ENCODE measurements at places on chromosomes 16 and 17.

DNA sequence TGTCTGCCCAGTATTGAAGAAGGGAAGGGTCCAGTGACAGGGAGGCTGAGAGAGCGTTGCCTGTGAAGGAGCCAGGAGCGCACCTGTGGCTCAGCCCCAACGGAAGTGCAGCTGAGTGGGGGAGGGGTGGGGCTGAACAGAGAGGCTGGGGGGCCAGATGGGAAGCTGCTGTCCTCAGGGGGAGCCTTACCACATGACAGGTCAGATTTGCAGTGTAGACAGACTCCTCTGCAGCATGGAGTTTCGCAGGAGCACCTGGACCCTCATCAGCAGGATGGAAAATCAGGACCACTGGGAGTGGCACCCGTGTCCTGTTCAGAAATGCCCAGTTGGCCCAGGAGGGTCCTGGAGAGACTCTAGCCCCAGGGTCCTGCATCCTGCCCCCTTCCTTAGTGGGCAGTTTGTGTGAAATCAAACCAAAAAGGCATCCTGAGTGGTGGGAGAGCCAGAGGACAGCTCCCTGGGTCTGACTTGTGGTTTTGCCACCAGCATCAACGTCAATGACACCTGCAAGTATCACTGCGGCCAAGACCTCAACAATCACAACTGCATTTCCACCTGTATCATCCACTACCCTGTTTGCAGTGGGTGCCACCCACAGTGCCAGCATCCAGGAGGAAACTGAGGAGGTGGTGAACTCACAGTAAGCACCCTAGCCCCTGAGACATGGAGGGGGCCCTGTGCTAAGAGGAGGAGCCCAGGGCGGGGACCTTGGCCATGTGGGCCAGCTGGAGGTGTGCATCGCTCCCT, 7.8 kb downstream of the CD300A start:
- DNase-seq = no peak

- DNase-seq = no peak
These were observed 21.9 kb upstream of the NXPH3 start for GRCh38 chr17:49553676-49554335.

DNA sequence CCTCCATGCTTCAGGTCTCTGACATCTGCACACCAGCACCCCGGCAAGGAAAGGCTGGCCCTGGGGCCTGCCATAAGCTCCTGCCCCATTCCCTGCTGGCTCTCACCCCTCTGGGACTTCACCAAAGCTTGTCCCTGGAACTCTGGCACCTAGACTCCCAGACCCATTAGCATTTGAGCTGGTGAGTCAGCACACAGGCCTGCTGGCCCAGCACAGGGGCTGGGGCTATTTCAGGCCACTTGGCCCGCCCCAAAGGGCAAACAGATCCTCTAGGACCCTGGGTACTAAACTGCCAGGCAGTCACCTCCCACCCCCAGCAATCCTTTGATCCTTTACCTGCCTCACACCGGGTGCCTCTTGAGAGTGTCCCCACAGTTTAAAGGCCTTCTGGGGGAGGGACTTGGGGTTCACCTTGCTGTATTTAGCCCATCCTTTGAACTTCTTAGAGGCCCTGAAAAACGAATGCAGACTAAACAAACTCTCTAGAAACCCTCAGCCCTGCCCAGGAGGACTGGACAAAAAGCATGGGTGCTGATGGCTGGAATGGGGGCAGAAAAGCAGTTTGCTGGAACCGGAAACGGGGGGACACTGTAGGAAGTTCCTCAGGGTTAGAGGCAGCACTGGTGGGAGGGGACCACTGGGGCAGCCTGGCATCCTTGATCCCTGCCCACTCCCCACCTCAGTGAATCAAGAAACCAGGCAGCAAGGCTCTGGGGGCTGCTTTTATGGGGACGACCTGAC, 3.2 kb upstream of the SAMD14 start:
- DNase-seq = no peak

- DNase-seq = no peak
These were observed 23.9 kb upstream of the AATK start for GRCh38 chr17:81189670-81190530.

GRCh38 chr16:86542756-86543750, 12.0 kb downstream of the MTHFSD start:
- no peak for DNase-seq

GRCh38 chr17:36501963-36502362, 15.5 kb downstream of the ZNHIT3 start:
- peak; percentile 42 for DNase-seq

DNA sequence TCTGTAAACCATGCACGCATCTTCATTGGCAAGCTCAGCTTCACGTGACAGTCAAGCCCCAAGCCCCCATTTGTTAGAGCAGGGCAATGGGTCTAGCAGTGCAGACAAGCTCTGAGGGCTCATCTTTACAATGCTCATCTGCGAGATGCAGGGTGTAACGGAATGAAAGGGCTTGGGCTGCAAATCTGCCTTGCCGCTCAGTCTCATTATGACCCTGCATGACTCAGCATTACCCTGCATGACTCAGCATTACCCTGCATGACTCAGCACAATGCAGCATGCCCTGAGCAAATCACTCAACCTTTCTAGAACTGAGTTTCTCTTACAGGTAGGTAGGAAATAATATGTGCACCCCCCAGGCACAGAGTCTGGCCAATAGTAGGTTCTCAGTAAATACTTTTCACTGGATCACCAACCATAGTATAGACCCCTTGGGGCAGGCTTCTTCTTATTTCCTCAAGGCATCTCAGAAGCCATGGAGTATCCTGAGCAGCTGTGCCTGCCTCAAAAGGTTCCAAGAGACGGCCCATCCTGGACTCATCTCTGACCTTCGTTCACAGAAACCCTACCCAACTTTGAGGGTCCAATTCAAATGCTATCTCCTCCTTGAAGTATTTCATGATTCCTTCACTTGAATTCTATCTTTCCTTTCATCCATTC, 391.3 kb upstream of the CDH5 start:
- DNase-seq = no peak

DNA sequence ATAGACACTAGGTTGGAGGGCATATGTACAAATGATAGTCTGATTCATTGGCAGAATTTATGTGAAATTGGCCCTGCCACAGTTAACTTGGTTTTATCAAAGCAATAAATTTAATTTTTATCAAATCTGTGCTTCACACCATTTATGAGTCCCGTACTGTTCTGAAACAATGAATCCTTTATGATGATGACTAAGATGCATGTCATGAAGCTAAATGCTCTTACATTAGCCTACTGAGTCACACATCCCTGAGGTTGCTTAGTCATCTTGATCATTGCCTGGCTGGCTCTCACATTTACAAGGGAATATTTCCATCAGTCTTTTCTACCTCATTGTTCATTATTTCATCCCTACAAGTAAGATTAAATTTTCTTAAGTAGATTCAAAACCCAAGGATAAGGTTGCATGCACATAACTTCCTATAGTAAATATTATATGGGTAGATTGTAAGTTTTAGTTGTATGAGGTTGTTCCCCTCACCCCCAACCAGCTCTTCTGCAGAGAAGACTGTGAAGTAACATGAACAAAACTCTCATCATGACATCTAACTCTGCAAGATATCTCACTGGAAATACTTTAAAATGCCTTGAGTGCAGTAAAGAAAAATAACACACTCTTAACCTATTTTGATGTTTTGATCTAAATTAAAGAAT, 170.7 kb downstream of the CYB561 start:
- DNase-seq = no peak

- peak; percentile 82 for DNase-seq
These were observed 945 bp upstream of the UQCRC2 start for GRCh38 chr16:21952040-21952792.

DNA sequence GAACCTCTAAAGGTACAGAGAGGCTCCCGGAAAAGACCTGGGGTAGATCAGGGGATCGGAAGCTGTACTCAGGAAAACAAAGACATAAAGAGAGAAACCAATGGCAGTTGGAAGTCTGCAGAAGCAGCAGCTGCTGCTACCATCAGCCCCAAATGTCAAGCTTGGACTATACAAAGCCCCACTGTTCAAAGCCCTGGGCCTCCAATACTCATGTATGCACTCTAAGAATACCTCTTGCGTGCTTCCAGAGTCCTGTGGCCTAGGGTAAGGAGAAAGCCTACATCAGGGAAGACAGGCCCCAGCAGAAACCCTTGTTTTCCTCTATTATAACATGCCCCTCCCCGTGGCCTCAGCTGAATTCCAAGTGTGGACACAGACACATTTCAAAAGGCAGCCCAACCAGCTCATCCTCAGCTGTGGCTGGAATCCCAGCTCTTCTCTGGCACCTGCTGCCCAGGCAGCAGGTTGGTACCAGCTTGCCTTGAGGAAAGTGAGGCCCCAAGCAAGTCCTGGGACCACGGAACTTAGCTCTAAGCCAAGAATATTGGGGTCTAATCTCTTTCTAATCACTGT, 19.3 kb upstream of the MTMR4 start:
- DNase-seq = no peak

GRCh38 chr17:71184716-71185115, 936.1 kb upstream of the SOX9 start:
- DNase-seq = no peak

DNA sequence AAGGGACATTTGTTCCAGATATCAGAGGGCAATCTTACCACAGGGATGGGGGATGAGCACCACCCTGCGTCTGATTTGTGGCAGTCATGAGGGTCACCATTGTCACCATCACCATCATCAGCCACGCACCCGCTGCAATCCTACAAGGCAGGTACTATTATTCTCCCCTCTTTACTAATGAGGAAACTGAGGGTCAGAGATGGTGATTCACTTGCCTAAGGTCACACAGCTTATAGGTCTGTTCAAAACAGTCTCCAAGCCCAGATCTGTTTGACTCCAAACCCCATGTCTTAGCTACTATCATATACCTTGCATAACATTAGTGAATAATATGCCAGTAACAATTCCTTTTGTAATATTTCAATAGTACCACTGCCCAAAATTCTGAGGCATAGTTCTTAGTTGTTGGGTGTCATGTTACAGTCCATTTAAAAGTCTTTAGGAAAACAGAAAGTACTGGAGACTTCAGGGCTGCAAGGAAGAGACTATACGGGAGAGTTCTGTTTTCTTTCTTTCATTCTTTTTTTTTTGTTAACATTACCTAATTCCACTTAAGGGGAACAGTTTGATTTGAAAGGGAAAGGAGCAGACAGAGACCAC, 166.4 kb downstream of the C16orf95 start:
- no peak for DNase-seq

GRCh38 chr16:68528686-68529379, 10.3 kb upstream of the ZFP90 start:
- DNase-seq = peak; percentile 94

DNA sequence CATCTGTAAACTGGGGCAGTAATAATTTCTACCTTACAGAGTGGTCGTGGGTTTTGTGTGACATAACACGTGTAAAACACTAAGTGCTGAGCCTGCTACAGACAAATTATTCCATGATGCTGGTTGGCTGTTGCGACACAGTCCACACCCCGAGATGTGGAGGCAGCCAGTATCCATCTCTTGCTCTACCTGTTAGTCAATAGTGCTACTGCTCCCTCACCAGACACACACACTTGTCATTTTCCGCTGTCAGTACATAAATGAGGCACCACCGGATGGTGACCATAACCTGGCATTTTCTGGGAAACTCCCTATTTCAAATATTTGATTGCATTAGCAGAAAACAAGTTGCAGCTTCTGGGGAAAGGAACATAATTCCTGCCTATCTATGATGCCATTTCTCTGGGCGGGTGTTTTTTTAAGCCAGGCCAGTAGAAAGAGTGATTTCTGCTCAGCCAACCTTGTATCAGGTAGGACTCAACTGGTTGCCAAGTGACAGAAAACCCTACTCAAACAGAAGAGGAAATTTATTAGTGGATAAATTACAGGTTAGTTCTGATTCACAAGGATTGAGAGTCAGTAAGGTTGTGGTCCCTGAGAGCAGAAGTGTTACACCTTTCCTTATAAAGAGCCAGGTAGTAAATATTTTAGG, 24.1 kb downstream of the DNAJA2 start:
- DNase-seq = no peak

- no peak for DNase-seq
These were observed 3.0 kb downstream of the BAHCC1 start for GRCh38 chr17:81398176-81398831.

DNA sequence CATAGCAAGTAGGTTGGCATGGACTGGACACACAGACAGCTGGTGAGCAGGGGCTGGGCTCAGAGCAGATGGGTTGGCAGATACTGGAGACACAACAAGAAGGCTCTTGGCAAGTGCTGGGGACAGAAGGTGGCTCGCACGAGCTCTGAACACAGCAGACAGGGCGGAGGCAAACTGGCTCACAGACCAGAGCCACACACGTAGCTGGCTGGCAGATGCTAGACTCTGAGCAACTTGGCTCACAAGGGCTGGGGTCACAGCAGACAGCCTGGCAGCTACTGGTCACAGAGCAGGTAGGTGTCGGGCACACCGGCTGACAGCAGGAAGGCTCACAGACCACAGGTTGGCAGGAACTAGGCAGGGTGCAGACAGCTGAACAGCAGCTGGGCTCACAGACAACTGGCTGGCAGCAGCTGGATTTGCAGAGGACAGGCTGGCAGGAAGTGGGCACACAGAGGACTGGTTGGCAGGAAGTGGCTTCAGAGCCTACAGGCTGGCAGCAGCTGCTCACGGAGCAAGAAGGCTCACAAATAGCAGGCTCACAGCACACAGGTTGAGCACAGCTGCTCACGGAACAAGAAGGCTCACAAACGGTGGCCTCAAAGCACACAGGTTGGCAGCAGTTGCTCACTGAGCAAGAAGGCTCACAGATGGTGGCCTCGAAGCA, 725 bp downstream of the KRTAP16-1 start:
- DNase-seq = peak; percentile 68

- DNase-seq = peak; percentile 75
These were observed 6.1 kb downstream of the SGSM2 start for GRCh38 chr17:2343421-2343820.

DNA sequence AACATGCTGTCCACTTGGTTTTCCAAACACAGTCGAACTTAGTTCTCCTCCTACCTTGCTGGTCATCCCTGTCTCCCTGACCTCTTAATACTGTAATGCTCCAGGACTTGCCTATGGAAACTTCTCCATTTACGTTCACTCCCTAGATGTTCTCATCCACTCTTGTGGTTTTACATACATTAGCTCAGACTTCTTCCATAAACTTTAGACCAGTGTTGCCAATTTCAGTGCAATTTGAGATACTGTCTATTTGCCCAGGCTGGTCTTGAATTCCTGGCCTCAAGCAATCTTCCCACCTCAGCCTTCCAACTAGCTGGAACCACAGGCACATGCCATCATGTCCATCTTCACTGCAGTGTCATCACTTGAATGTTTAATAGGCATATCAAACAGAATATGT, 1.5 kb downstream of the MATCAP1 start:
- DNase-seq = no peak

GRCh38 chr17:27339836-27340550, 46.1 kb downstream of the WSB1 start:
- no peak for DNase-seq

- DNase-seq = no peak
These were observed 39.0 kb downstream of the ADCY9 start for GRCh38 chr16:4077174-4077649.

- DNase-seq = no peak
These were observed 14.4 kb downstream of the KATNB1 start for GRCh38 chr16:57749856-57750452.

GRCh38 chr16:73192232-73192894, 144.4 kb upstream of the ZFHX3 start:
- no peak for DNase-seq

DNA sequence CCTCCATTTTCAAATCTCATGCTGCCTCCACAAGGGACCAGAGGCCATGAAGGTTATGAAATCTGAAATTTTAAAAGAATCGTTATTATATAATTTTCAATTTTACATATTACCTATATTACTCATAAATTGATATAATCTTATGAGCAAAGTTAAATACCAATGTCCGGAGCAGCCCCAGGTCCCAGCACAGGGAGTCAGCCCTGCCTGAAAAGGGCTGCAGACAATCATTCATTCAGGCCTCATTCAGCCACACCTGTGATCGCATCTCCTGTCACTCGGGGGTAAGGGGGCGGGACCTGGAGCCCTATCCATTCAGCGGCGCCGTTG, 172.5 kb downstream of the AHSP start:
- DNase-seq = no peak
